ENCODE measurements at places on chromosomes 5 and 9.

DNA sequence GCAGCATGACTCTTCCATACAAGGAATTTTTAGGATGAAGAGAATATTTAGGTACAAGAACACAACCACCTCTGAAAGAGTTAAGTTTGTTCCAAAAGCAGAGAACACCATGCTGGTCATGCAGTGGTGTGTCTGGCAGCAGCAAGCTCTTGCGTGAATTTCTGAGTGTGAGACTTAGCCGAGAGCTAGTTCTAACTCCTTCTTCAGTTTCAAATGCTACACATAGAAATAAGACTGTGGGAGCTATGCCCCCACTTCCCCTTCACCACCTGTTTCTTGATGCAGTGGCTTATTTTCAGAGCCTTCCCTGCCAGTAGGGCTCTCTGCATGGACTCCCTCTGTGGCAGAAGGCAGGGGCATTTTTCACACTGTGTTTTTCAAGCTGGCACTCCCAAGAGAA, 122.9 kb upstream of the ZNF366 start:
- DNase-seq = no peak

GRCh38 chr5:73596705-73597328, 29.2 kb upstream of the ARHGEF28 start:
- peak; percentile 55 for DNase-seq

GRCh38 chr5:145867806-145868205, 5.0 kb downstream of the GRXCR2 start:
- no peak for DNase-seq

- no peak for DNase-seq
These were observed 29.8 kb downstream of the ANKS6 start for GRCh38 chr9:98766586-98766985.

DNA sequence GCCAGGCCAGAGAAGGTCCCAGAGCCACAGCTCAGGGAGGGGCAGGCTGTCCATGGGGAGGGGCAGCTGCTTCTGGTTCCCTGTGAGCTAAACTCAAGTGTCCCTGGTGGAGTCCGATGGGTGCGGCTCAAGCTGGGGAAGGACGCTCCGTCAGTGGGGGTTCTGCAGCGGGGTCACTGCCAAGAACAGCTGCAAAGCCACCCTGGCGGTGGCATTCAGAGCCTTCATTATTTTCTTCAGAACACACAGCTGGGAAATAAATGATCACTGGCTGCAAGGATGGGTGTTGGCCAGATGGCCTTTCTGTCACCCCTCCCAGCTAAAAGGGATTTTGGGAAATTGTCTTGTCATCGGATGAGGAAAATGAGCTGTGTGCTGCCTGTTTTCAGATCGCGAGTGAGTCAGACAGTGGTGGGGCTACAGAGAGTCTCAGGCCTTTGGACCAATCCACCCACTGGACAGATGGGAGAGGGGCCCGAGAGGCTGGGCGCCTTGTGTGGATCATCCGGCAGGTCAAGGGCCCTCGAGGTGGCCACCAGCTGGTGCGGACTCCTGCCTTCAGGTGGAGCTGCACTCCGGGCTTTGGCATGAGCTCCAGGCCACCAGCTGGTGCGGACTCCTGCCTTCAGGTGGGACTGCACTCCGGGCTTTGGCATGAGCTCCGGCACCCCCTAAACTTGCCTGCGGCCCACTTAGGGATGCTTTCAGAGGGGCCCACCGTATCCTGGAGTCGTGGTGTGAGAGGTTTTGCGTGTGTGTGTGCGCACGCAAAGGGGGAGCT, 17.9 kb upstream of the GFPT2 start:
- DNase-seq = no peak

DNA sequence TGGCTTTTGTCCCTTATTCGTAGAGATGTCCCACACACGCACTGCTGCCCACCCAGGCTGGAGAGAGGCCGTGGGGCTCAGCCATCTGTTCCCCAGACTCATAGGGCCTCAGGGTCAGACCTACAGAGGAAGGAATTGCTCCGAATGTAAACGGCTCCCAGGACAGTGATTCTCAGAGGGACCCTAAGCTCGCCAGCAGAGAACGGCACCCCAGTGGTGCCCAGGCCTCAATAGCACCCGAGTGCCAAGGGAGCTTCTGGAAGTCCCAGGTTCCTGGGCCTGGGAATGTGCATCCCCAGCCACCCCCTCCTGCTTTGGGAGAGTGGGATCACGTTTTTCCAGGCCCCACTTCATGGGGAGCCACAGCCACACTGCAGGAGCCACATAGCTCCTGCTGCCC, 32.9 kb upstream of the CNOT6 start:
- no peak for DNase-seq

DNA sequence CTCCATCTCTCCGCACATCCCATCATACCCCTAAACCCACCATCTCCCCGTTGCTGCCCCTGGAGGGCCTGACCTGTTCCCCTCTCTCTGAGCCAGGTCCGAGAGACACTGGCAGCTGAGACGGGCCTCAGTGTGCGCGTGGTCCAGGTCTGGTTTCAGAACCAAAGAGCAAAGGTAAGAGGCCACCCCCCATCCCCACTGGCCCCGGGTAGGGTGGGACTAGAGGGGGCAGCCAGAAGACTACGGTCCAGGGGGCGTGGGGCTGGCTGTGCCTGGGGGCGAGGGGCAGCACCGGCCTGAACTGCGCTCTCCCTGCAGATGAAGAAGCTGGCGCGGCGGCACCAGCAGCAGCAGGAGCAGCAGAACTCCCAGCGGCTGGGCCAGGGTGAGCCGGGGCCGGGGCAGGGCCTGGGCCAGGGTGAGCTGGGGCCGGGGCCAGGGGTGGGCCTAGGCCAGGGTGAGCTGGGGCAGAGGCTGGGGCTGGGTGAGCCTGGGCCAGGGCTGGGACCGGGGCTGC, 79.8 kb downstream of the LMX1B start:
- no peak for DNase-seq

Data from hematopoietic multipotent progenitor cell treated with erythropoietin and hydrocortisone succinate and interleukin-3 and kit ligand, for 17 days (in vitro differentiated cells).